GM10248 (cell line): ENCODE measurements at places on chromosomes 3 and 15.

- DNase-seq: no peak
These were observed 921.0 kb upstream of the ROBO1 start for GRCh38 chr3:80688814-80689213.

- DNase-seq: no peak
These were observed 205.9 kb downstream of the P3H2 start for GRCh38 chr3:189914799-189915198.

- no peak for DNase-seq
These were observed 159.2 kb upstream of the PPP2R3A start for GRCh38 chr3:135806317-135806716.

- DNase-seq: no peak
These were observed 79.3 kb downstream of the DNAH12 start for GRCh38 chr3:57464801-57465200.

DNA sequence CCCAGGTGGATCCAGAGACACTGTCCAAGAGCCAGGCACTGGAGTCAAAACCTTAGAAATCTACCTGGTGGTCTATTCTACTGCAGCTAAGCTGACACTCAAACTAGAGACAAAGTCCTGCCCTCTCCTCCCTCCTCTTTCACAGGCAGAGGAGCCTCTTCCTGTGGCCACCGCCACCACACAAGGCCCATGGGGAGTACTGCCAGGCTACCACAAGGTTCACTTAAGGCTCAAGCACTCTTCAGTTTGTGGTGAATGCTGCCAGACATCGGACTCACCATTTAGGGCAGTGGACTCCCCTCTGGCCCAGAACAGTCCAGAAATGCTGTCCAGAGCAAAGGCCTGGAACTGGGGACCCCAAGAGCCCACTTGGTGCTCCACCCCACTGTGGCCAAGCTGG is 160.9 kb downstream of the ADAMTS17 start:
- no peak for DNase-seq

- no peak for DNase-seq
These were observed 70.6 kb downstream of the TM4SF4 start for GRCh38 chr3:149545049-149545448.

- no peak for DNase-seq
These were observed 5.1 kb upstream of the MUC13 start for GRCh38 chr3:124939661-124940060.

GRCh38 chr15:52786436-52787122 is 3.6 kb downstream of the ONECUT1 start:
- DNase-seq: no peak

GRCh38 chr3:51813539-51813938 is 34.5 kb upstream of the IQCF6 start:
- DNase-seq: no peak

- DNase-seq: no peak
These were observed 114.1 kb downstream of the ZNF609 start for GRCh38 chr15:64574301-64575017.

DNA sequence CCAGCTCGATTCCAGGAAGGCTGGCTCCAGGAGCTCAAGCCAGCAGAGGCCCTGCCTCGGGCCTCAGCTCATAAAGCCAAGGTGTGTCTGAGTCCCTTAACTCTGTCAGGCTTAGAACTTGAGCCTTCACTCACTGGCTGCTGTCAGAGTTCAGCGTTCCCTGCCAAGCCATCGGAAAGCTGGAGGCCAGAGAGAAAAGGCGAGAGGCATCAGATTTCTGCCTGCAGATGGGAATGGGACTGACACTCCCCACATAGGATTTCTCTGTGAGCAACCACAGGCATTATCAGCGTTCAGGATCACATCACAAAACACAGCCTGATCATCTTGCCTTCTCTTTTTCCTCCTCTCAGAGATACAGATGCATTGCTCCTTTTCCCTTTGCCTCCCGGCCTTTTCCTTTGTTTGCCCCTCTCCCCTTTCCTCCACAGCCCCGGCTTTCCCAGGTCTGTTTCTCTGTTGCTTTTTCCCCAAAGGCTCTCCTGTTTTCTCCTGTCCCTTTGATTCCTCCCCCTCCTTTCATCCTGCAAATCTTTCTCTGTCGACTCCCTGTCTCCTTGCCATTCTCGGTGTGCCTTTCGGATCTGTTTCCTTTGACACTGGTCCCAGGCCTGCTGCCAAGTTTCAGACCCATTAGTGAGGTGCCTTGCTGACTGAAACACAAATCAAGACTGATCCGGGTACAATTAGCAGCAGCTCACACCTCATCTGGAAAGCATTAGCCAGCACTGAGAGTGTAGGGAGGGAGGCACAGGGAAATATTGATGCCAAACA is 44.5 kb upstream of the BOC start:
- no peak for DNase-seq

- DNase-seq: no peak
These were observed 134.2 kb downstream of the WDR72 start for GRCh38 chr15:53625260-53625659.

- DNase-seq: no peak
These were observed 175.0 kb downstream of the ATP10A start for GRCh38 chr15:25688166-25688565.

- DNase-seq: no peak
These were observed 47.9 kb upstream of the LIPC start for GRCh38 chr15:58383876-58384275.

- no peak for DNase-seq
These were observed 841 bp downstream of the EIF3J start for GRCh38 chr15:44537735-44538240.

GRCh38 chr3:97658668-97659285 is 105.8 kb upstream of the ARL6 start:
- peak; percentile 5 for DNase-seq
